ENCODE measurements at places on chromosomes 5 and 9.

DNA sequence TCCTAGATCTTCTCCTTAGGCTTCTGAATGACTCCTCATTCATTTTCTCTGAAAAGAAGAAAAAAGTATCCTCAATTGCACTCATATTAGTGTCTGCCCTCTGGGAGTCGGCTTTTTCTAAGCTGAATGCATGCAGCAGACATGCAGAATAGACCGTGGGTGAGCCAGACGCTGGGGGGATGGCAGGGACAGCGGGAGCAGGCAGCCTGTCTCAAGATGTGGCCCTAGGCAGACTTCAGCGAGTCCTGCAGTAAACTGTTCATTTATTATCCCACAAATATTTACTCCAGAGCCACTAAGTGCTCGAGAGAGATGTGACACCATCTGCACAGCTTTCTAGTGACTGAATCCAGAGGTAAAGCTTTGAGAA lies 164.9 kb upstream of the RAI14 start:
- DNase-seq, result no peak

DNA sequence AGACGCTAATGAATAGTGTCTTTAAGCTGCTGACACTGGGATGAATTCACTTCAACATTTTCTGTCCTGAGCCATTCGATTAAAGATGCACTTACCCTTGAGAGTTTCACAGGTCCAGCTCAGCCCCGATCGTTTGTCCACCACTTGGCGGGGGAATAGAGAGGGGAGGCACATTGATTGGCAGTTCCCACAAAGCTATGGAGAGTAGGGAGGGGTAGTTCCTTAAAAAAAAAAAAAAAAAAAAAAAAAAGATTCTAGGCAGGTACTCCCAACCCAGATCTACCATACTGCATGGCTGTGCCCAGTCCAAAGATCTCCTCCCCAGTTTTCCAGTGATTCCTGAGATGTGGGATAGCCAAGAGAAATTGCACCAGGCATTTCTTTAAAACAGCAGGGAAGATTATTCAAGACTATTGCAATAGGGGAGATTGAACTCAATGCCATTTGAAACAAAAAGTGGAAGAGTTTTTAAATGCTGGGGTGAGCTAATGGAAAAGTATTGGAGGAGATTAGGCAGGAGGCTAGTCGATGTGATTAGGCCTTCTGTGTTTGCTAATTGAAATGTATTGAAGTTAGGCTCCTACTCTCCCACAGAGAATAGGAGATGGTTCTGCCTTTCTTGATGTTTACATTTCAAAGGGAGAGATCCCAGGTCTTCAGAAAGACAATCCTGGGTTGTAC lies 2217.4 kb upstream of the WWC1 start:
- DNase-seq, result no peak

DNA sequence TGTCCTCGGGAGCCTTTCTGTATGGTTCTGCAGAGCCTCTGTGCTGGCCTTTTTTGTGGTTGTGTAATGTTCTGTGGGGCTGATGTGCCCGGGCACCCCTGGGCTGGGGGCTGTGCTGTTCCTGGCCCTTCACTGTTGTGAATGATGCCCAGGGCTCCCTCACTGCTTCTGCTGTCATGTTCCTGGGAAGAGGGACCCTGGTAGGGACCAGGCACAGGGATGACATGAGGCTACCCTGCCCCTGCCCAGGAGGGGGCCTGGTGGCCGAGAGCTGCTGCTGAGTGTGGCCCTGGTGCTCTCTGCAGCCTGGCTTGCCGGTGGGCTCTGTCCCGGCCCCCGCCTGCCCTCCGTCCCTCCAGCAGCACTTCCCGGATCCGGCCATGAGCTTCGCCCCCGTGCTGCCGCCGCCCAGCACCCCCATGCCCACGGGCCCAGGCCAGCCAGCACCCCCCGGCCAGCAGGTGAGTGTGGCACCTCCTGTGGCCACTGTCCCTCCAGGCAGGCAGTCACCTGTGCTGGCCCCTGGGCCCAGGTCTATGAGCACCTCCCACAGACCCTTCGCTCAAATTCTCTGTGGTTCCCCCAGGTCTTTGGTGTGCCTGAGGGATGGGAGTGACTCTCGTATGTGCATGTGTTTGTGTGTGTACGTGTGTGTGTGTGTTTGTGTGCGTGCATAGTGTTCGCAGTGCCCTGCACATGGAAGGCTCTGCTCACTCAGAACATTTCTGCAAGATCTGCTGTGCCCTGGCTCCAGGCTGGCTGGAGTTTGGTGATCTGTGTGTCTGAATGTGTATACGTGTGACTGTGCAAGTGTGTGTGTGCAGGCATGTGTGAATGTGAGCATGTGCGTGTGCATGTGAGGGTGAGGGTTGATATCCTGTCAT lies 72.3 kb downstream of the WNK2 start:
- no peak for DNase-seq

- DNase-seq, result no peak
Measured at GRCh38 chr5:15959370-15960164, 220.0 kb downstream of the MARCHF11 start.

GRCh38 chr5:10421896-10422691 lies 19.6 kb upstream of the ROPN1L start:
- DNase-seq, result no peak

DNA sequence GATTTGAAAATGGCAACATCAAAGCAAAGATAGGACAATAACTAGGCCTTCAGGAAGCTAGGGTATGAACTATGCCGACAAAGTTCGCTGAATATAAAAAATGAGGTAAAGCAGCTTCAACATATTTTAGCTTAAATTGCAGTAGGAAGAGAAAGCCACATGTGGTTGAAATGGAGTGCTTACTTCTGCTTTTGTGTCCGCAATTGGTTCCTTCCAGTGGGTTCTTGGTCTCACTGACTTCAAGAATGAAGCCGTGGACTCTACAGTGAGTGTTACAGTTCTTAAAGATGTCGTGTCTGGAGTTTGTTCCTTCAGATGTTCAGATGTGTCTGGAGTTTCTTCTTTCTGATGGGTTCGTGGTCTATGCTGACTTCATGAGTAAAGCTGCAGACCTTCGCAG lies 95.2 kb downstream of the APTX start:
- DNase-seq, result no peak

GRCh38 chr9:101398930-101399642 lies 435 bp downstream of the ZNF189 start:
- DNase-seq, result no peak
